ENCODE measurements at places on chromosomes 7 and 10.

- no peak for DNase-seq
These were observed 876 bp upstream of the PIK3AP1 start for GRCh38 chr10:96721207-96721572.

GRCh38 chr10:124975977-124976514 is 34.1 kb downstream of the ZRANB1 start:
- no peak for DNase-seq

DNA sequence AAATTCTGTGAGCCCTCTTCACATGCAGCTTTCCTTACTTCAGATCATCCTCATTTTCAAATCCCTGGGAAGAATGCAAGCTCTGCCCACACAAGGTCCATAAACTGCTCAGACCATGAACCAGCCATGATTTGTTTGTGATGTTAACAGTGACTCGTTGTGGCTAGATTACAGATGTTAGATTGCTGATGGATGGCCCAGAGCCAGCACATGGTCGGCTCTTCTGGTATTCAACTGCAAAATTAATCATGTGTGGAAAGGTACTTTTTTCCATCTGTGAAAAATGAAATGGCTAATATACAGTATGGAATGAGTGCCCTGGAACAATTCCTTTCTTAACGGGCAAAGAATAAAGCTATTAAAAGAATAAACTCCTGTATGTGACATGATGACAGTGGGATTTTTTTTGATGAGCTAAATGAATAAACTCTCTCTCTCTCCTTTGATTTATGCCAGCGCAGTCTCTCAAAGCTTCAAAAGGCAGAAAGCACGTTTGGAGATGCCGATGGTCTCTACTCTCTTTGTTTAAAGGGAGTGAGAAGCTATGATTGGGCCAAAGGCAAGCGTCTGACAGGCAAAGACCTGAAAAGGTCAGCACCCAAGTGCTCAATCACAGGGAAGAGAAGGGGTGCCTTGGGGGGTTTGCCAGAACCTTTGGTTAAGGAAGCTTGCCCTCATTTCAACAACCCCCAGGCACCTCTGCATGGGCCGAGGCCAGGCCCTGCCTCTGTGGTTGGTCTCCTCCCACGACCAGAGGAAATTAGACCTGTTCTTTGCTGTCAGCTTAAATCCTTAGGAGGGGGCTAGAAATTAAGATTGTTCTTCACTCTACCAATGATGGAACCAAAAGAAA is 444.0 kb upstream of the NFE2L3 start:
- no peak for DNase-seq

DNA sequence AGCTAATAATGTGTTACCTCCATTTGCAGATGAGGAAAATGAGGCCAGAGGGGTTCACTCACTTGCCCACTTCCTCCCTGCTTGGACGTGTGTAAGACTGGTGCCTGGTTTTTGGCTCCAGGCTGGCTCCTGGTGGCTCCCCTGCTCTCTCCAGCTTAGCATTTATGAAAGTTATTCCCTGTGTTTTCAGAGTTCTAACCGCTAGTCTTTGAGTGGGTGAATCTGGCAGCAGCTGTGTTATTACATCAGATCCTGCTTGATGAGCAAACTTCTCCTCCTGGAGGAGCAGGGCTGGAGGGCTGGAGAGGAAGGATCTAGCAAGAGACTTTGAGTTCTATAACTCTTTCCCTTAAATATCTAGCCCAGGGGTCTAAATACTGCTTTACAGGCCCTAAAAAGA is 80.9 kb upstream of the AGBL3 start:
- no peak for DNase-seq

DNA sequence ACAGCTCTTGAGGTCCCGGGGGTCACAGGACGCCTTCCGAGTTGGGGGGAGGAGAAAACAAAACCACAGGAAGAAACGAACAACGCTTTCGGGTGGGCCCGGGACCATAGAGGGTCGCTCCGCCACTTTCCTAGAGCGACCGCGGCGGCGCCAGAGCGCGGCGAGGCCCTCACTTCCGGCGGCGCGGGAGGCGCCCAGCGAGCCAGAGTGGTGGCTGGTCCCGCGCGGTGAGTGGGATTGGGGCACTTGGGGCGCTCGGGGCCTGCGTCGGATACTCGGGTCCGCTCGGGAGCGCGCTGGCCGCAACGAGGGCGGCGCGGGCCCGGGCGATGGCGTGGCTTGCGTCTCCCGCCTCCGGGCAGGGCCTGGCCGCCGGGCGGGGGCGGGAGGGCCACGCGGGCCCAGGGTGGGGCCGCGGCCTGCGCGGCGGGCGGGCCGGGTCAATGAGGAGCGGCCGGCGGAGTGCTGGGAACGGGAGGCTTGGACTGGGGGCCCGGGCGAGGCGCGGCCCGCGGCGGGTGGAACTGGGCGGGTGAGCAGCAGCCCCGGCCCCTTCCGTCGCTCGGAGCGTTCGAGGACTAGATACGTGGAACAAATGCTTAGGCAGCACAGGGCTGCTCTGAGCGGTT is at the start of gene ZNF22:
Gene ZNF22, plus strand, starts transcription at position 172 of the 629 bp plus-strand sequence. CDS start 2,446 bp downstream, outside the sequence.
- peak; percentile 64 for DNase-seq

GRCh38 chr10:97650726-97651125 is 10.3 kb downstream of the PI4K2A start:
- no peak for DNase-seq

GRCh38 chr7:105408791-105409410 is 20.2 kb upstream of the SRPK2 start:
- no peak for DNase-seq

- no peak for DNase-seq
These were observed 7.8 kb downstream of the HTRA1 start for GRCh38 chr10:122468926-122469781.

DNA sequence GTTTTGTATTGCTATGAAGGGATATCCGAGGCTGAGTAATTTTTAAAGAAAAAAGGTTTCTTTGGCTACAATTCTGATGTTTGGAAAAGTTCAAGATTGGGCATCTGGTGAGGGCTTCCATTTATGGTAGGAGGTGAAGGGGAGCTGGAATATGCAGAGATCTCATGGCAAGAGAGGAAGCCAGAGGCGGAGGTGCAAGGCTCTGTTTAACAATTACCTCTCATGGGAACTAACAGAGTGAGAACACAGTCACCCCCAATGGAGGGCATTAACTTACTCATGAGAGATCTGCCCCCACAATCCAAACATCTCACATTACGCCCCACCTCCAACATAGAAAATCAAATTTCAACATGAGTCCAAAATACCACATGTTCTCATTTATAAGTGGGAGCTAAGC is 62.0 kb downstream of the AKR1D1 start:
- DNase-seq: no peak

DNA sequence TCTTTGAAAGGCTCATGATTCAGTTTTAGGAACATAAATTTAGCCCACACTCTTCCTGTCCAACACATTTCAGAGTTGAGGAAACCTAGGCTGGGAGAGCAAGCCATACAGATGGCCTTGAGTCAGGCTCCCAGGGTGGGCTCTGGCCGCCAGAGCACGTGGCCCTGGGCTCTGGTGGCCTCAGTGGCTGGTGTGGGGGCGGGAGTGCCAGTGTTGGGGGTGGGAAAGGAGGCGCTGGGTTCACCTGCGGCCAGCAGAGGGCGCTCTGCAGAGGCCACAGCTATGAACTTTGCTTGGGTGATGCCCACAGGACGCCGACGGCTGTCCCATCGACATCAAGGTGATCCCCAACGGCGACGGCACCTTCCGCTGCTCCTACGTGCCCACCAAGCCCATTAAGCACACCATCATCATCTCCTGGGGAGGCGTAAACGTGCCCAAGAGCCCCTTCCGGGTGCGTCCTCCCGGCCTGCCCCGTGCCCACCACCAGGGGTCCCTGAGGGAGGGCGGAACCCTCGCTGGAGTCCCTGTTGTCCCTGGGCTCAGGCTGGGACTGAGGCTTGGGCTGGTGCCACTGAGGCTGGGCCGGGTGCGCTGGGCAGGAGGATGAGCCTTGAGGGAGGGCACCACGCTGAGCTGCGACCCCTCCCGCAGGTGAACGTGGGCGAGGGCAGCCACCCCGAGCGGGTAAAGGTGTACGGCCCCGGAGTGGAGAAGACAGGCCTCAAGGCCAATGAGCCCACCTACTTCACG is 11.9 kb downstream of the FLNC start:
- peak; percentile 71 for DNase-seq

- peak; percentile 21 for DNase-seq
These were observed 22.5 kb downstream of the CFAP43 start for GRCh38 chr10:104209575-104210198.

GRCh38 chr10:72292223-72292691 is 18.5 kb downstream of the DDIT4 start:
- DNase-seq: peak; percentile 74

- no peak for DNase-seq
These were observed 12.5 kb upstream of the TRIM8 start for GRCh38 chr10:102631525-102632393.

GRCh38 chr7:108598153-108598552 is 28.5 kb downstream of the DNAJB9 start:
- DNase-seq: no peak

DNA sequence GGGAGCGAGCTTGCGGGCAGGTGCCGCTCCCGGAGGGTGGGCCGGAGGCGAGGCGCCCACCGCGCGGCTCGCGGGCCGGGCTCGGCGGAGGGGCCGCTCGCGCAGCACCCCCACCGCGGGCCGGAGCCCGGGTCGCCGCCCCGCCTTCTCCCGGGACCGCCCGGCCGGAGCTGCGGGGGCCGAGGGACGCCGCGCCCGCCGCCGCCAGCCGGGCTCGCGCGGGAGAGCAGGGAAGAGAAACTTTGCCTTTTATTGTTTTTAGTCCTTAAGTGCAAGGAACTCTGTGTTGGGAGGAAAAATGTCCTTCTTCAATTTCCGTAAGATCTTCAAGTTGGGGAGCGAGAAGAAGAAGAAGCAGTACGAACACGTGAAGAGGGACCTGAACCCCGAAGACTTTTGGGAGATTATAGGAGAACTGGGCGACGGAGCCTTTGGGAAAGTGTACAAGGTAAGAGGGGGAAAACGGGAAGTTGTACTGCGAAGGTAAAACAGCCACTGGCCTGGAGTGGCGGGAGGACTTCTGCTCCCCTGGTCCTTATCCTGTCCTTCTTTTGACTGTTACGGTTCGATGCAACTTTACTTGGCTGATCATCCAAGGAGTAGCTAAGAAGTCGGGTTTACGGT is 620 bp downstream of the SLK start:
- DNase-seq: peak; percentile 22

GRCh38 chr10:42594246-42594650 is 44.1 kb downstream of the ZNF33B start:
- no peak for DNase-seq

DNA sequence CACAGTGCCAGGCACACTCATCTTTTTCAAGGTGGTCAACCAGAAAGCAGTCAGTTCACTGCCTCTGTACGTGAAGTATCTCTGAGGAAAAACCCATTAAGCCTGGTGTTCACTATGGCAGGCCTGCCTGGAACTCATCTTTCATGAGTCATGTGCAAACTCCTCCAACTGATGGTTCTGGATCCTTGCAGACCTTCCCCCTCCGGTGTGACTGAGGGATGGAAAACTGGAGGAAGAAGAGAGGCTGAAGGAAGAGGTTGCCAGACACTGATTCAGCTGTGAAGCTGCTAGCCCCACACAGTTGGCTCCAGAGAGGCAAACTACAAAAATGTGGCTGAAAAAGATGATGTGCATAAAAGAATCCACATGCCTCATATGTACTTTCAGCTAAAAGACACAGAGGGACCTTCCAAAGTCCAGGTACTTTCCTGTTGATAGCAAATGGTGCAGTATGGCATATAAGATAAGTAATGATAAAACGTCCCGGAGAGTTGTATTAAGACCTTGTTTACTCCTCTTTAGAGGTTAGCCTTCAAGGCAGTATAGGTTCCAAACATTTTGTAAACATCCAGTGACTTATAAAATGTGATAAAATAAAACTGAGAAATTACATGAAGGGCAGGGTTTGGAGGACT is 2.7 kb downstream of the CYP3A5 start:
- no peak for DNase-seq

DNA sequence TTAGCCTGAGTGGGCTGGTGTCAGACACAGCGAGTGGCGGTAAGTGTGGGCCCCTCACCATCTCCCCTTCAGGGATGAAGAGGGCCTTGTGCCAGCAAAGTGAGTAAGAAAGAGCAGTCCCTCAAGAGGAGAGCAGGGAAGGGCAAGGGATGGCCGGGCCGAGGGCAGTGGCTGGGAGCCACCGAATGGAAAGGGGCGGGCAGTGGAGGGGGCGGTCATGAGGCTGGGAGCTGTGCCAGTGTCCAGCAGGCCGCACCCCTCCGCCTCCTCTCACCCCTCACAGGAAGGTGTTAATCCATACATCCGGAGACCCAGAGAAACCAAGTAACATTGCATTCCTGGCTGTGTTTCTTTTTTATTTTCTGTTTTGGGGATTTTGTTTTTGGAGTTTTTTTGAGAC is 28.6 kb upstream of the RASGEF1A start:
- DNase-seq: no peak

GRCh38 chr7:155996718-155997280 is 184.5 kb upstream of the SHH start:
- DNase-seq: no peak

GRCh38 chr7:119959811-119960210 is 313.2 kb upstream of the KCND2 start:
- no peak for DNase-seq

- peak; percentile 9 for DNase-seq
These were observed 818 bp upstream of the SUPV3L1 start for GRCh38 chr10:69179089-69179742.

- DNase-seq: no peak
These were observed 83.5 kb downstream of the TACC2 start for GRCh38 chr10:122072491-122072890.

- DNase-seq: peak; percentile 5
These were observed 2.4 kb downstream of the HHEX start for GRCh38 chr10:92692080-92692671.

GRCh38 chr10:70761727-70762350 is 23.3 kb downstream of the TBATA start:
- no peak for DNase-seq

DNA sequence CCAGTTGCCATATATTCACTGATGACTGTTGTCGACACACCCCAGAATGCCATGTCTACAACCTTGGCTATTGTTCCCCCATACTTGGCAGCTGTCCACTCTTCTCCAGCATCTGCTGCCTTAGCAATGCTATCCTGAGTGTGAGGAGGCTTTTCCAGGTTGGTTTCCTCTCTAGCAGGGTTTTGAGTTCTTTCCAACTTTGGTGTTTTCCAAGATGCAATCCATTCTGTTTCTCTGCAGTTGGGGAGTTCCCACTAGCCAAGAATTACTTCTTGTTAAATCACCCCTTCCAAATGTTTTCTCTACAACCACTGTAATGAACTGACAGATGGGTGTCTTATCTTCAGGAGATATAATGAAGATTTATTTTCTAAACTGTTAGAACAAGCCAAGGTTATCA is 617.4 kb downstream of the CCSER2 start:
- DNase-seq: no peak

GRCh38 chr10:20007426-20007825 is 191.2 kb downstream of the PLXDC2 start:
- DNase-seq: no peak

DNA sequence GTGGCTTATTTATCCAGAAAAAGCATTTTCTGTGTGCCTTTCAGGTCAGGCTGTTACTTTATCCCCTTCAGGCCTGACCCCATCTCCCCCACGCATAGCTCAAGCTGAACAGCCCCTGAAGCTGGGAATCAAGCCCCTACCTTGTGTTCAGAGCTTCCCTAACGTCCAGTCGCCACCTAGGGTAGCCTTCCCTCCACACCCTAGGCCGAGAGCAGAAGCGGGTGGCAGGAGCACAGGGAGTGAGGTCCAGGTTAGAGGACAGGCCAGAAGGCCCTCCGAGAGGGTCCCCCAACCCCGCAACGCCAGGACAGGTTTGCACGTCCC is 479 bp upstream of the SEMA4G start:
- DNase-seq: no peak

GRCh38 chr10:47244560-47245500 is 55.2 kb upstream of the GDF10 start:
- no peak for DNase-seq

Data from activated CD4-positive, alpha-beta T cell treated with anti-CD3 and anti-CD28 coated beads, Interleukin-2, amount 50 U/mL, for 48 hours (primary cell).